AG04450 (cell line): ENCODE measurements at places on chromosomes 13 and 19. TPM values are rescaled to one million over a fixed set of nuclear protein-coding genes. Genes with fewer than 3 reads are reported as not detected.

ZNF571 gene
- polyA plus RNA-seq, result 1.6 and 2.2 TPM in 2 replicates

ZNF766 gene
- 9.2 and 14.0 TPM in 2 replicates for polyA plus RNA-seq

SYNE4 gene
- 0.07 and 0.14 TPM in 2 replicates for polyA plus RNA-seq

SKA3 gene
- polyA plus RNA-seq, result 4.3 and 7.3 TPM in 2 replicates

SLAIN1 gene
- 0.17 and 0.24 TPM in 2 replicates for polyA plus RNA-seq

FGF14 gene
- 0.01 TPM in 1 of 2 replicates, not detected in the other for polyA plus RNA-seq

LSR gene
- 0.32 and 0.33 TPM in 2 replicates for polyA plus RNA-seq

FCHO1 gene
- polyA plus RNA-seq, result 0.15 and 0.35 TPM in 2 replicates

SLC44A2 gene
- polyA plus RNA-seq, result 80.5 and 81.4 TPM in 2 replicates

WDR62 gene
- polyA plus RNA-seq, result 1.1 and 1.2 TPM in 2 replicates

- no peak for DNase-seq
Measured at GRCh38 chr19:41897181-41897580, 14.2 kb downstream of the ARHGEF1 start.

DNA sequence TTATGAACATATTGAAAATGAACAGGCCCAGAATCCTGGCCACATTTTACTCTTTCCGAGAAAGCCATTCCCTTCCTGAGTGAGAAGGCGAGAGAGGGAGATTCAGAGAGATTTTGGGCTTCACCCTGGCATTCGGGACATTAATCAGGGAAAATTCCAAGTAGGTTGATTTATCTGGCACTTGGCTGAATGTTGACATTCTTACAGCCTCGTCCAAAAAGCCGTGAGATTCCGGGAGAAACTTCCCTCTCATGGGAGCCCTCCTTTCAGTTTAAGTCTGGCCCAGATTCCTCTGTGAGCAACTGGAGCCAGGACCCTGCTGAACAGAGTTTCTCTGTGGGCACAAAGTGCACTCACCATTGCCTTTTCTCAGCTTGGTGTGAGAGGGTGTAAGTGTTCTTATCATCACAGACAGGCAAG, 129.2 kb upstream of the PEG3 start:
- DNase-seq, result no peak

GRCh38 chr13:79692846-79693245, 211.9 kb downstream of the NDFIP2 start:
- DNase-seq, result no peak

- DNase-seq, result no peak
Measured at GRCh38 chr13:106355866-106356265, 179.6 kb downstream of the EFNB2 start.

DNA sequence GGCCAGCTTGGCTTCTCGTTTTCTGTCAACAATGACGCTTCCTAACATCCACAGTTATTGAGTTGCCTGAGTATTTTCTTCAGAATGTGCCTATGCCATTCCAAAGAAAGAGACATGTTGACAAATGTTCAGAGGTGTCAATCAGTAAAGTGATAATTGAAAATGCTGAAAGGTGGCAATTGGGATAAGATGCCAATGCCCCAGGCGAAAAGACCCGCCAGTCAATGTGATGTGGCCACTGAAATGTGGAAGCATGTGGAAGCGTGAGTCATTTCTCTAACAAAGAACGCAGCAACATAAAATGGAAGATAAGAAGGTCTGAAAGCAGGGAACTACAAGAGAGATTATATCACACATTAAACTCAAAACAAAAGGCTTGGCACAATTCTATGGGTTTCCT, 882.2 kb upstream of the SLC10A2 start:
- no peak for DNase-seq

DNA sequence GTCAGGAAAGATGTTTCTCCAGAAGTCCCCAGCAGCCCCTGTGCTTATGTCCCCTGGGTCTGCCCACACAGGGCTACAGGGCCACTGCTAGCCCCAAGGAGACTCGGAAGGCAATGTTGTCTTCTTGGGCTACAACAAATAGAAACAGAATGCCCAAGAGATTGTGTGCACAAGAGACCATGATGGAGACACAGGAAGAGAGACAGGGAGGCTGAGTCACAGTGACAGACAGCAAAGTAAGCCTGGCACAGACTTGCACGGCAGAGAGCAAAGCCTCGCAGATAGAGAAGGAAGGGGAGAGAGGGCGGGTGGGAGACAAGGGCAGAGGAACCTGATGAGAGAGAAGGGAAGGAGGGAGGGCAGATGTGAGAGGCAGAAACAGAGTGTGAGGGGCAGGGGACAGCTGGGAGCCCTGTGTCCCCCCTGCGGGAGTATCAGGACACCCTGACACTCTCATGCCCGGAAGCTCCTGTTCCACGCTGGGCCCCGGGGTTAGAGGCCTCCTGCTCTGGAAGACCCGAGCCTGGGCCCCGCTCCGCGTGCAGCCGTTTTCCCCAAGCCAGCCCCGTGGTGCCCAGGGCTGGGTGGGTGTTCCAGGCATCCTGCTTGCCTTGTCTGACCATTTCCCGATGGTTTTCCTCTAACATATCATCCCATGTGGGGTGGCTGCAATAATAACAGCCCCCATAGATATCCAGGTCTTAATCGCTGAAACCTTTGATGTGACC, 2.7 kb upstream of the PLA2G4C start:
- DNase-seq, result no peak

DNA sequence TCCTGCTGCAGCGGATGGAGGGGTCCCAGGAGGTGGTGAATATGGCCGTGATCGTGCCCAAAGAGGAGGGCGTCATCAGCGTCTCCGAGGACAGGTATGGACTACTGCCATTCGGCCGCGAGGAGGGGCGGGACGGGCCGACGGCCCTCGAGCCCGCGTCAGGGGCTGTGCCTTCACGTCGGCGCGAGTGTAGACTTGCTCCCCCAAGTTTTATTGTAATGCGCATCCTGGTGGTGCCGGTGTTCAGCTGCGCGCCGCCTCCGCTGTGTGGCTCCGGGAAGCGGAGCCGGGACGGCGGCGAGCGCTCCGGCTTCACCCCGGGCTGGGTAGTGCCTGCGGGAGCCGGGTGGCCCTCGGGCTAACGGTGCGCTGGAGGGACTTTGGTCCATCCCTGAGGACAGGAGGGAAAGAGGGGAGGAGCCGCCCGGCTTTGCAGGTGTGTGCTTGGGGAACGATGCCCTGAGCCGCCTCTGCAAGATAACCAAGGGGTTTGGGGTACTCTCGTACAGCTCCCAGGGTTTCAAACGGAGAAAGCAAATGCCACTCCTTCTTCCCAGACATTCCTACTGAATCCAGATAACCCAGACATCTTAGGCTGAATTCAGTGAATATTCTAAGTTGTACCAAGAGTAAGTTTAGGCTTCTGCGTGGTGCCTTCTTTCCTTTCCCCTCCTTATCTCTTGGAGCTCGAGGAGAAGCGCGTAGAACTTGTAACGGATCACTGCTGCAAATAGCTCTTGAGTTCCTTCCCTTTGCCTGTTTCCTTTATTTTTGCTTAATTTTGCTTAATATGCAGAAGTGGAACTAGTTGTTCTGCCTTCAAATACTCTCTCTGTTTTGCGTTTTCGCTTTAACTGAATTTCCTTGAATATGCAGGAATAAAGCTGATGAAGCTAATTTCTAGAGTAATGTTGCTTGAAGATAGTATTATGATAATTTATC, 740 bp downstream of the WDFY2 start:
- no peak for DNase-seq

DNA sequence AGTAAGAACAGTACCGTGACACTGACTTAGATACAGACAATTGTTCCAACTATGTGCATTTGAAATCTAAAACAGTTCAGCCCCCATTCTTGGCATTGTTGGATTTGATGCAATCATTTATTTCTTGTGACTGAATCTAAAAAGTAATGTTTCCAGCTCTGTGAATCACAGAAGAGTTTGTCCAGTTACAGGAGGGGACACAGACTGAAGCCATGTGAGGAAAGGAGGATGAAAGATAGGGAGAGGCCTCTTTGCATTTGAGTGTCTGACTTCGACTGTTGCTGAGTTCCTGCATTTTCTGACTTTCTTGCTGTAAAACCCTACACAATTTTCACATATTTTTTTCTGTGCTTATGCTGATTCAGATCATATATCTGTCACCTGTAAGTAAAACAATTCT, 179.3 kb upstream of the PCDH17 start:
- DNase-seq, result no peak

GRCh38 chr19:38145623-38146022, 78.4 kb downstream of the DPF1 start:
- DNase-seq, result no peak

DNA sequence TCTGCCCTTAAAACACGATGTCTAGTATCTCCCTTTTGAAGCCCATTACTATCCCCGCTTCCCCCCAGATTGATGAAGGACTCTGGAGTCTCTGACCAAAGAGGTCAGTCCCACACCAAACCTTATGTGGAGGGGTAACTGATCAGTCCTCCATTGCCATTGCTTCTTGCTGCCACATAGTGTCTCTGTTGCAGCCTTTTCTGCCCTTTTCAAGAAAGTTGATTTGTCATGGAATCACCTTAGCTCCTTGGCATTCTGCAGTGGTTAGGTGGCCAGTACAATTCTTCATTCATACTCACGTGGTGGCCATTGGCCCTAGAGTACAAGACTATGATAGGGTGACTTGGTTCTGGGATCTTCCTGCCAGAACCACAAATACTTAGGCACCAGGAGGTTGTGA, 8.4 kb upstream of the HTR2A start:
- no peak for DNase-seq

- no peak for DNase-seq
Measured at GRCh38 chr19:4369888-4370260, 26.5 kb downstream of the MPND start.

- no peak for DNase-seq
Measured at GRCh38 chr13:50654331-50654730, 189.2 kb downstream of the DLEU7 start.

DNA sequence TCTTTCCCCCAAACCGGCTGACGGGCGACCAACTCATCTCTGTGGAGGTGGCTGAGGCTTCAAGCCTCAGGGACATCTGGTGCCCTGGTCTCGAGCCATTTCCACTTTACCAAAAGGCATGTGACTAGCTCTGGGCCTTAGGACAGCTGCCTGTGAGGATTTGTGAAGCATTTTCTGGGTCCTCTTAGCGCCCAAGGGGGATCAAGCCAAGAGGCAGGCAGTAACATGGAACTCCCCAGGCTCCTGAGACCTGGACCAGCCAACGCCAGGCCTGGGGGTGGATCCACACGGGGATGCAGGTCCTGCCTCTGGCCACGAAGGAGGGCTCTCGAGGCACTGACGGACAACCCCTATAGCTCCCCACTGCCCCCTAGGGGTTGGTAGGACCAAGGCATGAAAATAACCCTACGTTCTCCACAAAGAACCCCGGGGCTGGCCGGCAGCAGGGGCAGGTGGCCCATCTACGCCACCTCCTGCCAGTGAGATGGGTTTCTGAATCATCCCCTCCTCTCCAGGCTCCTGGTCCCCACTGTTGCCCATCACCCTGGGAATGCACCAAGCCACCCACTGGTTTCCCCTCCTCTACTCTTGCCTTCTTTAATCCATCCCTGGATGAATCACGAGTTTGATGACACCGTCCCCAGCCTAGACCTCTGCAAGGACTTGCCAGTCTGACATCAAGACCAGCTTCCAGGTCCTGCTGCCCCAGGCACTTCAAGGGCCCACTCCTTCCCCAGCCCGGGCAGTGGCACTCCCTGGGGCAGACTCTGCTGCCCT, 7.0 kb upstream of the MYDGF start:
- no peak for DNase-seq

- no peak for DNase-seq
Measured at GRCh38 chr13:66543780-66544179, 686.4 kb downstream of the PCDH9 start.

GRCh38 chr13:30692113-30692512, 43.2 kb upstream of the ALOX5AP start:
- no peak for DNase-seq

DNA sequence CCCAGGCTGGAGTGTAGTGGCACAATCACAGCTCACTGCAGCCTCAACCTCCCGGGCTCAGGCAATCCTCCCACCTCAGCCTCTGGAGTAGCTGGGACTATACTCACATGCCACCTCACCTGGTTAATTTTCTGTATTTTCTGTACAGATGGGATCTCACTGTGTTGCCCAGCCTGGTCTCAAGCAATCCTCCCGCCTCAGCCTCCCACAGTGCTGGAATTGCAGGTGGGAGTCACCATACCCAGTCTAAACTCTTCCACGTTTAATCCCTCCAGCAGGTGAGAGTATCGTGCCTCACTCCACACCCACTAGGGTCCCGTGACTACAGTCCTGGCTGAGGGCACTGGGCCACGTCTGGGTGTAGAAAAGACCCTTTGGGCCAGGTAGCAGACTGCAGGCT, 16.5 kb downstream of the BCAT2 start:
- no peak for DNase-seq

DNA sequence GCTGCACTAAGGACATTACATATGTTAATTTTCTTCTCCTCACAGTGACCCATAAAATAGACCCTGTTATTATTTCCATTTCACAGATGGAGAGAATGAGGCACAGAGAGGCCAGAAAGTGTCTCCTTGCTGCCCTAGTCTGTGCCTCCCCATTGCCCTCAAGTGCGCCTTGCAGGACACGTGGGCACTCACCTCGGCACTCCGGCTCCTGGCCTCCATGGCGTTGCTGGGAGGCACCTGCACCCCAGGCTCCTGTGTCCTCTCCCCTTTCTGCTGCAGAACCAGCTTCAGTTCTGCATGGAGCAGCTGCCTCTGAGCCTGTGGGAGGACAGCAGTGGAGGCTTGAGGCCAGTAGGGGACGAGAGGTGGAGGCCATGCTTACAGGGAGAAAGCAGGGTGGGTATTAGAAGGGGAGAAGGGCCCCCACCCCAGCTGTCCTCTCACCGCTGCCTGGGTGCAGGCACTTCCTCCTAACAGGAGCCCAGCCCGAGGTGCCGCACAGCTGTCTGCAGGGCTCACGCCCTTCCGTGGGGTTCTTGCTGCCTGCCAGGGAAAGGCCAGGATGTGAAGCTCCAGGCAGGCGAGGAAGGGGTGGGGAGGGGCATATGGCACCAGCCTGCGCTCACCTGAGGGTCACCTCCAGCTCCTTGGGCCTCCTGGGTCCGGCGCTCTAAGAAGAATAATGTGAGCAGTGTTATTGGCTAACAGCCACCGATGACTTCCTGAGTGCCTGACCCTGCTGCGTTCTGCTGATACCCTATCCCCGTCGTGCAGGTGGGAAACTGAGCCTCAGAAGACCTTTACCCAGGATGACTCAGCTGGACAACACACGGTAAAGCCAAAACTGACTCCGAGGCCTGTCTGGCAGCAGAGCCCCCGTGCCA, 5.2 kb downstream of the PRX start:
- no peak for DNase-seq

GRCh38 chr19:10289836-10290356, at the start of gene ICAM5:
Gene ICAM5, plus strand, starts transcription at chr19:10289952. Its CDS starts 92 bp downstream, at chr19:10290044.
- DNase-seq, result no peak

- no peak for DNase-seq
Measured at GRCh38 chr19:31306006-31306753, 43.1 kb downstream of the TSHZ3 start.

DNA sequence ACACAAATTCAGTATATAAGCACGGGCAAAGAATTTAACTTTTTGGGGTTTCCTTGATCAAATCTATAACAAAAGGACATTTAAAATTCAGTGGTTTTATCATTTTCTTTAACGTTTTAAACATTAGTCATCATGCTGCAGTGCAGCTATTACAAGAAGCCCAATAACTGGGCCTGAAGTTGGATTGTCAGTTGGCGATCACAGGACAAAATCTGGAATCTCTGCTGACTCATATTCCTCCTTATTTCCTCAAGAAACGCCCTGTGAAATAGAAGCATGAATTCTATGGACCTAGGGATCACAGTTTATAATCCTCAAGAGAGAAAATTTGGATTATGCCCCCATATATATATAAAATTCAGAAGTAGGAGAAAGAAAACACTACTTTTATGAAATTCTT, 971.6 kb upstream of the MIR17HG start:
- DNase-seq, result no peak

- DNase-seq, result no peak
Measured at GRCh38 chr19:9828551-9829063, 889 bp downstream of the UBL5 start.
